Activated CD8-positive, alpha-beta T cell treated with anti-CD3 and anti-CD28 coated beads for 36 hours (primary cell): ENCODE measurements at places on chromosomes 16 and 17.
A peak's percentile ranks its signal among the peaks of the same experiment; 100 is the strongest.

DNA sequence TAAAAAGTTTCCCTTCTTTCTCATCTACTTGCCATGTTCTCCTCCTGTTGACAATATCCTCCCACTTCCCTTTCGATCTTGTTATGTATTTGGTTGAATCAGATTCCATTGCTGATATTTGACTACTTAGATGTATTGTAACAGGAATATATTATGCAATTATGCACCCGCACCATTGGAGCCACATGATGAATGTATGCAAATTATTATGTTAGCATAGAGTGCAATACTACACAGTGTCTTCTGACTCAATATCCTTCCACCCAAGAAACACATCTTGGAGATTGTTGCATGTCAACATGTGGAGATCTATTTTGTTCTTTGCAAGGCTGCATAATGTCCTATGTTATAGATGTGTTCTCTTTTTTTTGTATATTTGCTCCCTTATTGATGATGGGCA lies 219.2 kb upstream of the RBFOX1 start:
- DNase-seq = no peak

DNA sequence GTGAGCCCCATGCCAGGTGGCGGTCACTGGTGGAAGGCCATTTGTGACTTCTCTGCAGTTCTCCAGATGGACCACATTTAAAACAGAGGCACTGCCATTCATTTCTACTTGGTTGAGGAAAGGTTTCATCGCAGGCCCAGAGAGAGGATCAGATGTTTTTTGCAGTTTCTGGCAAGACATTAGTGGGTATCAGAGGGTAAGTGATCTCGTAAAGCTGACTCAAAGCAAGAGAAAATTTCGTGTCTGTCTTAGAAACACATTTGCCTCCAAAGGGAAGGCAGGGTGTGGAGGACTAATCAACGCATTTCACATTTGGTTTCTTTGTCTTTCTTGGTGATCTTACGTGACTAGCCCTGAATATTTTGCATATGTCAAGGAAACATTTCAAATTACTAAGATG lies 81.8 kb downstream of the PRKCB start:
- no peak for DNase-seq

GRCh38 chr16:49615576-49615975 lies 240.3 kb downstream of the ZNF423 start:
- no peak for DNase-seq

DNA sequence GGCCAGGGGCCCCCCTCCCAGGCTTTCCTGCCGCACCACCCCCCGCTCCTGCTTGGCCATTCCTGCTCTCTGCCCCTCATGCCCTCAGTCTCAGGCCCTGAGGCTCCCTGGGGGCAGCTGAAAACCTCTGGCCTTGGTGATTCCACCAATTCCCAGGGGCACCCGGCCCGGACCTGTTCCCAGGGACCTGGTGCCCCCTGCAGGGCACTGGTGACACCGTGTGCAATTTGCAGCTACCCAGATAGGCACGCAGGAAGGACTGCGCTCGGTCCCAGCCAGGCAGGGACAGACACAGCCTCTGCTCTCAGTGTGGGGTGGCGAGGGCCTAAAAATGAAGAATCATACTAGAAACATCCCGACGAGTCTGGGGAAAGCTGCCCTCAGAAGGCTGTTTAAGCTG lies 13.4 kb downstream of the WFDC1 start:
- peak; percentile 38 for DNase-seq

DNA sequence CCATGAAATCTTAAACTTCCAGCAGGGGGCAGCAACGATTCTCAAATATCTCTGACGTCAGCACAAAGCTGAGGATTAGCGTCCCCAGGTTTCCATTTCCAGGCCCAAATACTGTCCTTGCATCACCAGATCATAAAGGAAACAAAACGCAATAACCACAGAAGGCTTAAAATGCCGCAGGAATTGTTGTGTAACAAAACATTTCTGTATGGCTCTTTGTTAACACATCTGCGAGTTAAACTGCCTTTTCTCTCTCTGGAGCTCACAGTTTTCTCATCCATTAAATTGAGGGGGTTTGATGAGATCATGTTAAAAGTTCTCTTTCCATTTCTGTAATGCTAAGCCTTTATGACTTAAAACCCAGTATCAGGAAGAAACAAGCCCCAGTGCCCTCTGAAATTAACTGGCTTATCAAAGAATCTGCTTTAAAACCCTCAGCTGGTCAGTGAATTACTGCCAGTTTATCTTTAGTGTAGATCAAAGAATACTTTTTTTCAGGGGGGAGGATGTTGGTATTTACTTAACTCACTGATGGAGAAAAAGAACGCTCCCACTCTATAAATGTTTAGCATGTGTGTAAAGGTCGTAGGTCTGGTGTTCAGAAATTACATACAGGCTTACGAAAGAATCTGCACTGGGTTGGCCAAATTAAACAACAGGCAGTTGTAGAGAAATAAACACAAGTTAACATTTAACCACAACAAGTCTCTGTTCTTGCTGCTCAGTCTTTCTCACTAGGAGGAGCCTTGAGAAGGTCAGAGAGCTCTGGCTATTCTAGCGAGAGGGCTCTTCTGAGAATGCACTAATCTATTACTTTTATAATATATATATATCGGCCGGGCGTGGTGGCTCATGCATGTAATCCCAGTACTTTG lies 10.6 kb upstream of the TERF2 start:
- peak; percentile 84 for DNase-seq
